ENCODE measurements at places on chromosomes 12 and 14. TPM values are rescaled to one million over a fixed set of nuclear protein-coding genes. Genes with fewer than 3 reads are reported as not detected.

The ENDOU gene
- total RNA-seq = not detected

The MYF6 gene
- total RNA-seq = not detected

The KRT78 gene
- 6.2 TPM for total RNA-seq

The RTL1 gene
- total RNA-seq = not detected

The ACSS3 gene
- total RNA-seq = under 0.01 TPM

The CCDC177 gene
- not detected for total RNA-seq

The SLC38A1 gene
- total RNA-seq = 333 TPM

The BDKRB2 gene
- 4.8 TPM for total RNA-seq

The PPM1H gene
- 5.0 TPM for total RNA-seq

The TSFM gene
- 17.3 TPM for total RNA-seq

The PZP gene
- not detected for total RNA-seq

The GLT1D1 gene
- total RNA-seq = not detected

The TTC9 gene
- total RNA-seq = 5.8 TPM

The KRT8 gene
- total RNA-seq = 172 TPM

The RD3L gene
- not detected for total RNA-seq

The ABCC9 gene
- 0.34 TPM for total RNA-seq

The AQP6 gene
- not detected for total RNA-seq

The NTN4 gene
- 73.8 TPM for total RNA-seq

The SOCS2 gene
- 15.0 TPM for total RNA-seq

The CAPZA3 gene
- total RNA-seq = not detected

The WDHD1 gene
- 11.3 TPM for total RNA-seq

The GPR84 gene
- total RNA-seq = 0.07 TPM

The PTGDR gene
- total RNA-seq = not detected

All from nasal cavity respiratory epithelium epithelial cell of viscerocranial mucosa (primary cell).